Stomach (tissue), 19 donors: ENCODE measurements at places on chromosomes 6 and 20. TPM values are rescaled to one million over a fixed set of nuclear protein-coding genes. Genes with fewer than 3 reads are reported as not detected.

- H3K36me3 ChIP-seq: no peaks in the 10 kb centered on the region
- H3K27ac ChIP-seq: peak overlapping the region; percentile 84
- no peaks in the 10 kb centered on the region for H3K27me3 ChIP-seq
- peak overlapping the region; percentile 63 for H3K4me3 ChIP-seq
Measured at GRCh38 chr6:72182337-72183246, 296.2 kb downstream of the RIMS1 start.

DNA sequence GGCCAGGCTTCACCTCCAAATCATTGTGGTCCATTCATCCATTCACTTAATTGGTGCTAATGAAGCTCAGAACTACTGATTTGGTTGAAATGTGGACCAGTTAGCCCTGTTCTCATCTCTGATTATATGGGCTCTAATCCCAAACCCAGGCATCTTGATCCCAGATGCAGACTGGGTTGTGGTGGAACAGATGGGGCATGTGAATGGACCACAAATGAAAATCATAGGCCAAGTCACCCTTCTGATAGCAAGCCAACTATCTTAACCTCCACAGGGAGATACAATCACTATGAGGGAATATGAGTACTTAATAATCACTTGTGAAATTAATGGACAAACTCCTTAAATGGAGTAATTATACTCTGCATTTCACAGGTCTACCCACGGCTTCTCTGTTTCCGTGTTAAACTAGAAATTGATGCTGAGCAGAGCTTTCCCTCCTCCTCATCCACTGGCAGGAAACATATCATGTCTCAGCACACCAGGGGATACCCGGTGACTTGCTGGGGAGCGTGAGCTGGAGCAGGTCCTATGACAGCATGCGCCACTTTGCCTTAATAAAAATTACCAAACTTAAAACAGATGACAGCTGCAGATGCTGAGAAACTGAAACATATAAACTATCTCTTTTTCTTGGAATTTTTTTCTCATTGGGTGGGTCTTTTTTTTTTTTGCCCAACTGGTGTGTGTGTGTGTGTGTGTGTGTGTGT is 108.8 kb upstream of the HEY2 start:
- no peak for DNase-seq
- H3K4me1 ChIP-seq: no peaks in the 10 kb centered on the region
- no peak overlapping the region for H3K4me3 ChIP-seq
- no peak overlapping the region for H3K27ac ChIP-seq
- H3K27me3 ChIP-seq: no peaks in the 10 kb centered on the region

Gene OXT
- polyA plus RNA-seq: 0.45 TPM

GRCh38 chr20:63367446-63368055 is 6.4 kb upstream of the CHRNA4 start:
- H3K4me1 ChIP-seq: no peaks in the 10 kb centered on the region
- H3K27me3 ChIP-seq: peaks cover 94% of the 10 kb centered on the region
- H3K4me3 ChIP-seq: no peak overlapping the region
- no peaks in the 10 kb centered on the region for H3K36me3 ChIP-seq
- no peak overlapping the region for H3K27ac ChIP-seq

- no peak overlapping the region for H3K27ac ChIP-seq
- no peaks in the 10 kb centered on the region for H3K36me3 ChIP-seq
- no peak overlapping the region for H3K4me3 ChIP-seq
- H3K4me1 ChIP-seq: peaks cover 8% of the 10 kb centered on the region
Measured at GRCh38 chr6:15417811-15418210, 171.9 kb downstream of the JARID2 start.

Gene TSPO2
- 0.15 TPM for polyA plus RNA-seq

DNA sequence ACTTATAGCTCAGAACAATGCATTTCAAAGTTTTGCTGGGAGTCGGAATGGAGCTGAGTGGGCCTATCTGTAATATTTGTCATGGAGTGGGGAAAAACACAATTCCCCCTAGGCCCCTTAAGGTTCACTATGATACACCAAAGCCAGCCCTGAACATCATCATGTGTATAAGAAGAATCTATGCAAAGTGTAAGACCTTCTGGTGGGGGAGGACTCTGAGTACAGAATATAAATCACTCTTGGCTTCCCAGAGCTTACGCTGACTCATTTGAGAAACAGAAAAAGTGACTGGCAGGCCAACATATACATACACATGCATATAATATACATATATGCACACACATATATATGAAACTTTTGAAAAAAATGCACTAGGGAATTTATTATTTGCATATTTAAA is 54.1 kb upstream of the UBR2 start:
- H3K36me3 ChIP-seq: no peaks in the 10 kb centered on the region
- no peaks in the 10 kb centered on the region for H3K27me3 ChIP-seq
- DNase-seq: no peak
- H3K4me3 ChIP-seq: no peak overlapping the region
- H3K27ac ChIP-seq: no peak overlapping the region

GRCh38 chr6:84469144-84469543 is 241.7 kb upstream of the CEP162 start:
- no peak overlapping the region for H3K27ac ChIP-seq
- no peak overlapping the region for H3K4me3 ChIP-seq
- no peaks in the 10 kb centered on the region for H3K27me3 ChIP-seq
- DNase-seq: no peak

- H3K4me1 ChIP-seq: no peaks in the 10 kb centered on the region
- no peak overlapping the region for H3K4me3 ChIP-seq
- DNase-seq: no peak
- H3K27ac ChIP-seq: no peak overlapping the region
- H3K27me3 ChIP-seq: no peaks in the 10 kb centered on the region
- no peaks in the 10 kb centered on the region for H3K36me3 ChIP-seq
Measured at GRCh38 chr6:7647504-7647903, 57.5 kb downstream of the SNRNP48 start.

Gene VWA7
- 1.4 TPM for polyA plus RNA-seq

DNA sequence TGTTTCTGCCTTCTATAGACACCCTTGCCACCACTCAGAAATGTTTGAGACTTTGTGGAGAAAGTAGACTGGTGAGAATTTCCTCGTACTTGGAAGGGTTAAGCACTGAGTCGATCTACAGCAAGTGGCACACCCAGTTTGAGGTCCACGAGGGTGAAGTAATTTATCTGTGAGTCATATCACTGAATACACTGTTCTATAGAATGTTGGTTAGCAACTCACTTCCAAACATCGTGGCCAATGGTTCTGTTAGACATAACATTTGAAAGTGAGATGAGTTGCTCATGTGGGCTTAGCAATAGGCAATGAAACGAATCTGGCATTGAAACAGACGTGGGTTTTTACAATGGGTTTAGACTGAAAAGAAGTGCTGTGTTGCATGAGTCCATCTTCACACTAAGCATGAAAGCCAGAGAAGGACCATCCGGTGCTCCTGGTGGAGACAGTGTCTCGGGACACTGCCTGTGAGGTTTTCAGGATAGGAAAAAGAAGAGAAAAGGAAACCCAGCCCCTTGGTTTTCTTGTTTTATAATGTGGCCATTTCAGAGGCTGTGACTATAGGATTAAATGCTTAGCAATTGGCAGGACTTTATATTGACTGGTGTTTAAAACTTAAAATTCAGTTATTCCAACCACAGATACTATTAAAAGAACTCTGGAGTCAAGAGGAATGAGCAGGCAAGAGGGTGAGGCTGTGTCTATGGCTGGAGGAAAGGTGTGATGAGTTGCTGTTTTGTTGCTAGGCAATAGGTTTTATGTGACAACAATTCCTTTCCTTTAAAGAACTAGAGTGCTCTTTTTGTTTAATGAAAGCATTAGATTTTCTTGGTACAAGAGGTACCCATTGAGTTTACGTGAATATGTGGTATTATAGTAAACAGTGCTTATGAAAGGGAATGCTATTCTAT is 31.0 kb upstream of the EZR start:
- DNase-seq: peak; percentile 54
- no peaks in the 10 kb centered on the region for H3K36me3 ChIP-seq
- peaks cover 55% of the 10 kb centered on the region for H3K4me1 ChIP-seq
- no peaks in the 10 kb centered on the region for H3K27me3 ChIP-seq

GRCh38 chr6:143531720-143532499 is 20.4 kb upstream of the FUCA2 start:
- no peaks in the 10 kb centered on the region for H3K27me3 ChIP-seq
- no peak overlapping the region for H3K27ac ChIP-seq
- peaks cover 17% of the 10 kb centered on the region for H3K4me1 ChIP-seq
- DNase-seq: no peak
- no peak overlapping the region for H3K4me3 ChIP-seq
- no peaks in the 10 kb centered on the region for H3K36me3 ChIP-seq

Gene LY6G6D
- polyA plus RNA-seq: not detected

GRCh38 chr6:169249057-169249456 is 4.6 kb downstream of the THBS2 start:
- peak; percentile 21 for DNase-seq
- H3K4me1 ChIP-seq: peaks cover 8% of the 10 kb centered on the region
- peaks cover 13% of the 10 kb centered on the region for H3K27me3 ChIP-seq
- no peaks in the 10 kb centered on the region for H3K36me3 ChIP-seq
- no peak overlapping the region for H3K27ac ChIP-seq
- H3K4me3 ChIP-seq: no peak overlapping the region
